ENCODE measurements at places on chromosomes 12 and 14. TPM values are rescaled to one million over a fixed set of nuclear protein-coding genes. Genes with fewer than 3 reads are reported as not detected.

GRCh38 chr12:1457901-1458300 lies 136.5 kb downstream of the FBXL14 start:
- DNase-seq: peak; percentile 69

RASAL1 gene
- not detected for total RNA-seq

- DNase-seq: no peak
These were observed 39.8 kb downstream of the SPRING1 start for GRCh38 chr12:116698116-116698515.

- no peak for DNase-seq
These were observed 8.1 kb upstream of the RIMKLB start for GRCh38 chr12:8689681-8690080.

OXA1L gene
- total RNA-seq: 42.9 TPM
